ENCODE measurements at places on chromosomes 2 and 18.

GRCh38 chr2:188976545-188977268 is 2.5 kb downstream of the COL3A1 start:
- DNase-seq, result no peak

DNA sequence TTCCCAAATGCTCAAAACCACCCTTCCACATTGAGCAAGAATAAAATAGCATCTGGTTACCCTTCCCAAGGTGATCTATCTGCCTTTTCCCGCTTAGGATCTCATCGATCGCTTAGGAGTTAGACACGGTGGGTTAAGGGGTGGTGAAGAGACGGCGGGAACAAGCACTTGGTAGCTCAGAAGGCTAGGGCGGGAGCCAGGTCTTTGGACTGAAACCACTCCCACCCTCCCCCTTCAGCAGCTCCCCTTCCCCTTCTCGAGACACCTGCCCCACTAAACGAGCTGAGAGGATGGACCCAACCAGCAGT is 513 bp downstream of the THOC1 start:
- DNase-seq, result no peak

DNA sequence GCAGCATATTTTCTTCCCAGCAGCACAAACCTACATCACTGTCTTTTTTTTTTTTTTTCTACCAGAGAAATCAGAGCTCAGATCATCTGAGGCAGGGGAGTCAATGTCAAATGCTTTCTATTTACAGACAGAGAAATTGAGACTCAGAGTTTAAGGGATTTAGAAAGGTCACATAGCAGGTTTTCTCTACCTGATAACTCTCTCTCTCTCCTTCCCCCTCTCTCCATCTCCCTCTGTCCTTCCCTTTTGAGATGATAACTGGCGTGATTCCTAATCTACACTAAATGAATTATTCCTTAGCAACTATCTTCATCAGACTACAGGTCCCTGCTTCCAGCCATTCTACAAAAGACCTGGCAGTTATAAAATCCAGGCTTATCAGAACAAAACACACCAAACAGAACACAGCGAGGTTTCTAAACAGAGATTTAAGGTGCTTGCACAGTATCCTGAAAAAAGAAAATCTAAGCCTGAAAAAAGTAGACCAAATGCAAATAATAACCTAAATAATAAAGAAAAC is 161.6 kb upstream of the PKDCC start:
- no peak for DNase-seq

- DNase-seq, result no peak
Measured at GRCh38 chr2:70984576-70985282, 6.3 kb downstream of the ANKRD53 start.

- no peak for DNase-seq
Measured at GRCh38 chr2:109532728-109533076, 81.1 kb downstream of the SEPTIN10 start.

GRCh38 chr2:181106789-181107627 is 126.6 kb downstream of the UBE2E3 start:
- DNase-seq, result peak; percentile 46

- peak; percentile 20 for DNase-seq
Measured at GRCh38 chr2:137969418-137969765, 5.1 kb downstream of the HNMT start.

DNA sequence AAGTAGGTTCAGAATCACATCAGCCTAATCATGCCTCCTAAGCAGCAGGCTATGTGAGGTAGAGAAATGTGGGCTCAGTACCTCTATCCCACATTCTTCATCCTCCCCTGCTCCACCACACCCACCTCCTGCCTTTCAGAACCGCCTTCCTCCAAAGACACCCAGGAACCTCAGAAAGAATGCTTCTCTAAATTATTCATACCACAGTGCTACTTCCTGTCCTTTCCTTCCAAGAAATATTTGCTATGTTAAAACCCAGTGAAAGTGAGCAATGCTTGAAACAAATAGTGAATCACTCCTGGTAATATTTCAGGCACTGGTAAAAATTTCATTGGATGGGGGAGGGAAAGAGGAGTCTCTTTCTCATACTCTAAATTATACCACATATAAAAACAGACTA is 24.0 kb upstream of the CREB1 start:
- DNase-seq, result peak; percentile 78

GRCh38 chr18:57797209-57797651 is 5.9 kb downstream of the ATP8B1 start:
- no peak for DNase-seq

DNA sequence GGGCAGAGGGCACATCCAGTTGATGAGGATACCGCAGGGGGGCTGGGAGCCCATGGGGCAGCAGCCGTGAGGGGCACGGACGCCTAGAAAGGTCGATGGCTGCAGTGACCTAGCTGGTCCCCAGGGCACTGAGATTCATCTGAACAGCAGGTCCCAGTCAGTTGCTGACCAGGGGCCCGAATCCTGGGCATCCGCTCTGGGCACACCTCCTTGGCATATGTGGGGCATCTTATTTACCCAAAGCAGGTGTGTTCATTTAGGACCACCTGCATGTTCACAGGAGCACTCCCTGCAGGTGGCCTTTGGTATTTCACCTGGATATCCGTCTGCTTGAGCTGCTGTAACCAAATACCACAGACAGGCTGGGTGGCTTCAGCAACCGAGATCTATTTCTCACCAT is 72.0 kb upstream of the ODC1 start:
- DNase-seq, result no peak

- peak; percentile 77 for DNase-seq
Measured at GRCh38 chr2:171598713-171599319, 76.5 kb downstream of the CYBRD1 start.

All from urothelium cell line (cell line).